Thymus (tissue), 14 donors: ENCODE measurements at places on chromosomes 6 and 20. TPM values are rescaled to one million over a fixed set of nuclear protein-coding genes. Genes with fewer than 3 reads are reported as not detected.
A peak's percentile ranks its signal among the peaks of the same experiment; 100 is the strongest.

MAP3K5 gene
- 23.0 TPM for polyA plus RNA-seq

CCN6 gene
- polyA plus RNA-seq = 0.18 TPM

SLC29A1 gene
- polyA plus RNA-seq = 17.9 TPM

FAM83C gene
- polyA plus RNA-seq = 0.14 TPM

TSHZ2 gene
- polyA plus RNA-seq = 1.4 TPM

C20orf96 gene
- polyA plus RNA-seq = 4.3 TPM

WFDC12 gene
- 6.8 TPM for polyA plus RNA-seq

DNA sequence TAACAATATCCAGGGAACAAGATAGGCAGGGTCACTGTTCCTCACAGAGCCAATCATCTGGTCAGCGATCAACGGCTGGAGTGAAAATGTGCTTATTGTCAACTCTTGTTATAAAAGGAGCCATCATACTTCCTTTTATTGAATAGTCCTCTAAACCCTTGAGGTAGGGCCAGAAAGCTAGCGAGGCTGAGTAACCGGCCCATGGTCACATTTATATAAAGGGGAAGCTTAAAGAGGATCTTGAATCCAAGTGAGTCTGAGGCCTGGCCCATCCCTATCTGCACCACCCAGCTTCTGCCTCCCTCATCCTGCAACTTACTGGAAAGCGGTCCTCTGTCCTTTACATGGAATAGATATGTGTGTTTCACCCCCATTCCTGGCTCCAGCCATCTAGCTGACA lies 9.5 kb downstream of the PHACTR3 start:
- DNase-seq = no peak

DNA sequence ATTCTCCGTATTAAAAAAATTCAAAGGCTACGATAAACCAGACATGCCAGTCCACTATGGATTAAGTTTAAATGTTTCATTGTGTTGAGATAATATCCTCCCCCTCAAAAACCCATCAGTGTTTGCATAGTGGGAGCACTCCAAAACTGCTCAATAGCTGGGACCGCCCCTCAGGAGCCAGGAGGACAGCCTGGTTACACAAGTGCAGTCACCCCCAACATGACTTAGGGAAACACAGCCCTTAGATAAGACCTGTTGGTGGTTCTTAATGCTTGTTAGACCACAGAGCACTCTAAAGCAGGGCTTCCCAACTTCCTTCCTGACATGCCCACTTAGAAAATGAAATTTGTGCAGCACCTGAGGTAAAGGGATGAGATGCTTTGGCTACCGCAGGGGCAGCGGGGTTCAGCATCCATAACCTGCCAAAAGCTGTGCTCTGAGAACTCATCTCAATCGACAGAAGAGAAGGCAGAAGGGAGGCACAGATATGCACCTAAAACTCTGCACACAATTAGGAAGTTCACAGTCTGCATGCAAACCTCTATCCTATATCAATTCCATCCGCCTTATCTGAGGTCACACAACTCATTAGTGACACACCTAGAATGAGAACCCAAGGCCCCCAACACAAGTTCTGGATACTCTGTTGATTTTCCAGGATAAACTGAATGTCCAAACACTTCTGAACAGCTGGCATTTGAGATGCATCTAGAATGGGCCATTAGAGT lies 74.3 kb downstream of the RALGAPA2 start:
- DNase-seq = no peak

DNA sequence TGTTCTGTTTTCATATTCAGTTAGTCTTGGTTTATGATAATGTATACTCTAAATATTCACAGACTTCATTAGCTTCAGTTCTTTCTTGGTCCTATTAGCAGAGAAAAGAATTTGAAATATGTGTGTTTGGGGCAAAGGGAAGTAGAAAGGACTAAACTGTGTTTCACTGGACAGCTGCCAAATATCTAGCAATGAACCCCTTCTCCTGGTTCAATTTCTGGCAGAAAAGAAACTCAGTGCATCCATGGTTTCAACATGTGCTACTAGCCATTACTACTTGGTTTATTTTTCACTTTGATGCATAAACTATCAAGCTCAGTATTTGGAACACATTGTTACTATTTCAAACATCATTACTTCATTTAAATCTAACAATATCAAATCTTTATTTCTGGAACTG lies 43.6 kb downstream of the FBXL4 start:
- no peak for DNase-seq

GRCh38 chr20:5211803-5212714 lies 85.3 kb downstream of the CDS2 start:
- no peak for DNase-seq

DNA sequence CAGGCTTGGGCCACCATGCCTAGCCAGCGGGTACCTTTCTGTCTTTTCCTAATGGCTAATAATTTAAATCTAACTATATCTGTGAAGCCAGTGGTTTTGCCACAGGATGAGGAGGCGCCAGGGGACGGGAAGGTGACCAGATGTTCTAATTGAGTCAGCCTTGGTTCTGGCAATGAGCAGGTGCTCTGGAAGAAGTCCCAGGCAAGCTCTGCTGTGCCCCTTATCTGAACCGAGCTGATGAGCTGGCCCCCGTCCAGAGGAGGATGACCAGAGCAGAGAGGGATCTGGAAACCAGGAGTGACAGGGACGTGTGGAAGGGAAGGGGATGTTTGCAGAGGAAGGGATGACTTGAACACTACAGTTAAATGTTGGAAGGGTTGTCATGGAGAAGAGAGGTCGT lies 46.7 kb downstream of the SLC35D3 start:
- DNase-seq = no peak

- no peak for DNase-seq
Measured at GRCh38 chr6:163333038-163333437, 81.5 kb upstream of the QKI start.

DNA sequence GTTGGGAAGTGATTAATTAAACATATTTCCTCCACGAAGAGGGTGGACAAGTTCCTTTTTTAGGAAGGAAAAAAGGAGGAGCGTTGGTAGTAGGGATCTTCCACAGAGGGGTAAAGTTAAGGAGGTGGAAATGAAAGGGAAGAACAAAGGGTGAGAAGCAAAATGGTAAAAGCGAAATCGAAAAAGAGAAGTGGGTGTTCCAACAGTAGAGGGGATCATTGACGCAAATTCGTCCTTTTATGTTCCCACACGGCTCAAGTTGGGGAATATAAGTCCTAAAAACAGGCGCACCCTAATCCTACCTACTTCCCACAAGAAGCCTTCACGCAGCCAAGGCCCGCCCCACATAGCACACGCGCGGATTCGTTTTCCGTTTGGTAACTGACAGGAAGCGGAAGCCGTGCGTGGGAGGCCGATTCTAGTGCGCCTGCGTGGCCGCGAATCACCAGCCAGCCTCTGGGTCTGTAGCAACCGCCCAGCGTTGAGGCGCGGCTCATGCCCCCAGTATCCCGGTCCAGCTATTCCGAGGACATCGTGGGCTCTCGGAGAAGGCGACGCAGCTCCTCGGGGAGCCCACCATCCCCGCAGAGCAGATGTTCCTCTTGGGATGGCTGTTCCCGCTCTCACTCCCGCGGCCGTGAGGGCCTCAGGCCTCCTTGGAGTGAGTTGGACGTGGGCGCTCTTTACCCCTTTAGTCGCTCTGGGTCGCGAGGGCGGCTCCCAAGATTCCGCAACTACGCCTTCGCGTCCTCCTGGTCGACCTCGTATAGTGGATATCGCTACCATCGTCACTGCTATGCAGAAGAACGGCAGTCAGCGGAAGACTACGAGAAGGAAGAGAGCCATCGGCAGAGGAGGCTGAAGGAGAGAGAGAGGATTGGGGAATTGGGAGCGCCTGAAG lies at the start of gene NKAPL:
Gene NKAPL (plus strand): TSS at position 421 of the 901 bp plus-strand sequence. CDS start 75 bp downstream, at position 496.
- DNase-seq = no peak

DNA sequence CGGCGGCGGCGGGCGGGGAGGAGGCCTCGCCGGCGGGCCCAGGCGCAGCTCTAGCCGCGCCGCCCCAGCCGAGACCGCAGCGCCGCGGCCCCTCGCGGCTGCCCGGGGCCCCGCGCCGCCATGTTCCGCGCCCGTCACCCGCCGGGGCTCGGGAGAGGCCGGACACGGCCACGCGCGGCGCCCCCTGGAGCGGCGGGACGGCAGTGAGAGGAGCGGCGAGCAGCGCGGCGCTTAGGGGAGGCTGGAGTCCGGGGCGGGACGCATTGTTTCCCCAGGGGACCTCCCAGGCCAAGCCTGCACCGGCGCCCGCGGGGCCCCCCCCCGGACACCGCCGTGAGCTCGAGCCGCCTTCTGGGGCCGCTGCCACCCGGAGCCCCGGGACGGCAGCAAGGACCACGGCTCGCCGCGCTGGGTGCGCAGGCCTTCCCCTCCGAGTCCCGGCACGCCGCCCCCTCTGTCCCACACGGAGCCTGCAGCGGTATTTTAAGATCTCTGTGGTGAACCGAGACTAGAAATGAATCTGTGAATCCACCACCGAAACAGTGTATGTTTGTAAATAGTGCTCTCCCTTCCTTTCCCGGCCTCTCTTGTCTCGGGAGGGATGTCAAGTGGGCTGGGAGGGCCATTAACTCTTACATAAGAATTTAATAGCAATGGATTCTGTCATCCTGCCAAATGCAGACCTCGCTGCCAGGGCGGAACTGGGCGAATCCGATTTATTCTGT lies 424 bp upstream of the KIF13A start:
- DNase-seq = peak; percentile 55

DNA sequence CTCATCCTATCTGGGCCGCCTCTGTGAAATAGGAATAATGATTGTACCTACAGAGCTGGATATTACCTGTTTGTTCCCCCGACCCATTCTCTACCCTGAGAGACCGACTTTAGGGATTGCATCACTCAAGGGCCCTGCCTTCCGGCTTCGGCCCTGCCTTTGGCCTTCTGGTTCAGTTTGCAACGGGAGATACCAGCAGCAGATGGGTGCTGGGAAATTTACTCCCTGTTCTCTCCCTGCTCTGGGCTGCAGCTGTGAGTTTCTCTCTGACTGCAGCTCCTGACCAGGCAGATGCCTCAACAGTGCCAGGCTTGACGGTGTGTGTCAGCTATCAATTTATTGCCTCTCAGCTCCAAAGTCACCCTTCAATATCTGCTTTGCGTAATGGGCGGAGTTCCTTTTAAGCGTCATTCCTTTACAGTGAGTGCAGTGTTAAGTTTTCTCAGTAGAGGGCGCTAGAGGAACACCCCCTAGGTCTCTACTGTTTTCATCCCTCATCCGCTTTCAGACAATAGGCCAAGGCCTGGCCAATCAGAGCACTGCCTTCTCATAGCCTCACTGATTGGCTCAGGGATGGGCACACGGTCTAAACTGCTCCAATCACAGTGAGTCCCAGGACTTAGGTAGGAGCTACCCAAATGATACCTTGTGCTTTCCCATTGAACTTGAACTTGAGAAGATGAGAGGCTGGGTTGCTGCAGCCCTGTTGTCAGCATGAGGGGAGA lies 30.0 kb downstream of the KCNG1 start:
- no peak for DNase-seq

DNA sequence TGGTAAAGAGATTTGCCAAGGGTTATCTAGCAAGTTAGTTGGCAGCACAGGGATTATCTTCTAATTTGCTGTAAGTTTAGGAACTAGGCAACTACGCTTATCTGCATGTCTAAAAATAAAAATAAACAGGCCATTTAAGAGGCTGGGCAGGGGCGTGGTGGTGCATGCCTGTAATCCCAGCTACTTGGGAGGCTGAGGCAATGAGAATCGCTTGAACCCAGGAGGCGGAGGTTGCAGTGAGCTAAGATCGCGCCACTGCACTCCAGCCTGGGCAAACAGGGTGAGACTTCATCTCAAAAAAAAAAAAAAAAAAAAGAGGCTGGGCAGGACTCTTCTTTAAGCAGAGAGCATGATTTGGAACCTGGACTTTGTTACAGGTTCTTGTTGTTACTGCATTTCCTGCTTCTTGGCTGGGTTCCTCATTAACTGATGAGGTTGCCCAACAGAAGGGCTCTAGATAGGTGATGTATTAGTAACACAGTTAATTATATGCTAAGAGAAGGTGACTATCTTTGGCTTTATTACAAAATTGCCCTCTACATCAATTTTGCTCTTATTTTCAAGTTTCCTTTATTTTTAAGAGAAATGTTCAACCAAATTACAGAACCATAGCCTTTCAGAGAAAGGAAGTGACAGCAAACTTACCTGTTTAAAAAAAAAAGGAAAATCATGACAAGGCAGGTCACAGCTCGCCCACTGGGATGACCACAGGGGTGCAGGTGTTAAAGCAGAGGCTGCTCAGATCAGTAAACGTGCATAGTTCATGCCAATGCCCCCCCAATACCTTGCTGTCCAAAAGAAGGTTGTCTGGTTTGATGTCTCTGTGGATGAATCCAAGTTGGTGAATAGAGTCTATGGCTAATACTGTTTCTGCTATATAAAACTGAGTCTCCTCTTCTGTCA lies 32.5 kb downstream of the STK38 start:
- DNase-seq = no peak

GRCh38 chr20:55253781-55254180 lies 751.5 kb downstream of the CBLN4 start:
- DNase-seq = no peak

GRCh38 chr20:37615340-37616109 lies 78.3 kb upstream of the CTNNBL1 start:
- DNase-seq = peak; percentile 20

DNA sequence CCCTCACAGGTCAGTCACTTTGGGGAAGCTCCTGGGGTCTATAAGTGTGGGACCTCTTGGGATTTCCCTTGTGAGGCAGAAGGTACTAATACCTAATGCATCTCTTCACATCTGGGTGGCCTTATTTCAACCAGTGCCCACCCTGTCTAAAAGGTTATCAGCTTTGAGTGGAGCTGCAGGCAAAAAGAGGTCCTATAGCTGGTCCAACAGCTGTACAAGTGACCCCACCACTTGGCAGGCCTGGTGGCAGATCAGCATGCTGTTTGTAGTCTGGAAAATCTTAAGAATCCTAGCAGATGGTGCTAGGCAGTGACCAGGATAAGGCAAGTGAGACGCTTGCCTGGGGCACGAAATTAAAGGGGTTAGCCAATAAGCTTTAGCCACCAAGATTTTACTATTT lies 51.6 kb upstream of the GTSF1L start:
- no peak for DNase-seq

DNA sequence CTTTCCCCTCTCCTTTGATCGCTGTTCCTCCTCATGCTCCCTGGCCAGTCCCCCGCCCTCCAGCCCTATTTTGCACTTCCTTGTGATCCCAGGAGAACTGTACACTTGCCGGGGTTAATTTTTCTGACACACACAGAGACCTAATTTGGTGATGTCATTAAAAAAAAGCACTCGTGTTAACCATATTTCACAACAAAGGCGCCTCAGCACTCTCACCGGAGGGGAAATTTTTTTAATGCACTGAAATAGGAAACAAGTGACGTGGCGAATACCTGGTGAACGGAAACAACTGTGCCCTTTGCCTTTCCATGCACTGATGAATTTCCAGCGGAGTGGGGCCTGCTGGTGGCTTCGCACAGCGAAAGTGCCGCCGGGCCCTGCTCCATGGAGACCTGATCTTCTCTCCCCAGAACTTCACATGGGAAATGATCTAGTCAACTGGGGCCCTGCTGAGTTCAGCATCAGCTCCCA lies 53.9 kb upstream of the TAGAP start:
- peak; percentile 78 for DNase-seq

DNA sequence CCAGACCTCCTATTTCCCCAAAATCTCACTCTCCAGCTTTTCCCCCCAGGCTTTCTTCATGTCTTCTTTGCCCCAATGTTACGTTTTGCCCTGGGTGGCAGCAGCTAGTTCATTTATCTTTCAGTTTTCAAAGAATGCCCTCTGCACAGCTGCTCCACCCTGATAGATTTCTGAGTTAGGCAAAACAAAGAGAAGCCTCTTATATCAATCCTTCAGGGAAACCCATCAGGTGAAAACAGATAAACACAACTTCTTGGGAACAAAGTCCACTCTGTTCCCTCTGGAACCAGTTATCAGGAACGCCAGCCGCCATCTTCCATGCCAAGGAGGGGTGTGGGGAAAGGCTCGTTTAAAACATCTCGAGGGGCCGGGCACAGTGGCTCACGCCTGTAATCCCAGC lies 34.0 kb downstream of the ZBTB9 start:
- no peak for DNase-seq
